ENCODE measurements at places on chromosomes 2 and 18.
A peak's percentile ranks its signal among the peaks of the same experiment; 100 is the strongest.

GRCh38 chr18:32190209-32190608 lies 370 bp downstream of the MEP1B start:
- DNase-seq, result no peak

- no peak for DNase-seq
Observed at GRCh38 chr2:7900593-7900992, 781.3 kb upstream of the ID2 start.

DNA sequence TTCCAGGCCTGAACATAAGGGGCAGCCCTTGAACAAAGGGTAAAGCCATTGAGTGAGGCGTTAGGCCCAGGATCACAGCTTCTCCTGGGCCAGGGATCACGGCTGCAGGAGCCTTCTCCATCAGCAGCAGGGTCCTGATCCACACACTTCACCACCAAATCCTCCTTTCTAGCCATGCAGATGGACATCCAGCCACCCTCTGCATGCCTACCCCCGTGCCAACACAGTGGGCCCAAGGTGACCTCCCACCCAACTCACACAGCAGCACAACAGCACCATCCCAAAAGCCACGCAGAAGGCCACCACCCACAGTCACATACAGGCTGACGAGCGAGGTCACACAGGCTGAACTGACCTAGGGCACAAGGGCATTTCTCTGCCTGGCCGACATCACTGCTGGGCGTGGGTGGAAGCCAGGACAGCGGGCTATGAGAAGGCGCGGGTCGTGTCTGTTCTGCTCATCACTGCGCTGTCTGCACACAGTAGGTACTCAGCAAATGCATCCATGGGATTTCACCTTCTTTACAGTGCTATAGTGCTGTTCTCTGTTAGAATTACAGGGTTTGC lies 31.2 kb downstream of the TFCP2L1 start:
- DNase-seq, result no peak

DNA sequence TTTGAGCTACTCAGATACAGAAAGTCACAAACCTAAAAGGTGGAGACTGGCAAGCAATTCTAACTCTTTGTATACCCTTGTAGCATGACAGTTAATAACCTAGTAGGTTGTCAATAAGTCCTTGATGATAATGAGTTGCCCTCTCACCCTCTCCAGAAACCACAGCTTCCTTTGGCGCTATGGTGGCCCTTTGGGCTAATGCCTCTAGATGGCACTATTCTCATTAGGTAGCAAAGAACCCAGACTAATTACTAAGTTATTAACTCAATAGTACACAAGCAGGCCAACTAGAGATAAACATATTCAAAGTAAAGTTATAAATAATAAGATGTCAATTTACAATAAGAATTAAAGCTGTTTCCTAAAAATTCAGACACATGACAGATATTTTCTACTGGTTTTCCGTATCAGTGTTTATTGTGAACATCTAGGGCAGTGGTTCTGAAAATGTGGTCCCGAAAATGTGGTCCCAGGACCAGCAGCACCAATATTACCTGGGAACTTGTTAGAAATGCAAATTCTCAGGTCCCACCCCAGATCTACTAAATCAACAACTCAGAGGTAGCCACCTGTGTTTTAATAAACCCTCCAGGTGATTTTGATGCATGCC lies 41.1 kb downstream of the LDAH start:
- DNase-seq, result no peak

GRCh38 chr2:164954954-164955701 lies at the start of gene SLC38A11:
Gene SLC38A11, minus strand, starts transcription at chr2:164955525. Its CDS starts 278 bp downstream, at chr2:164955247.
- DNase-seq, result no peak

- no peak for DNase-seq
Observed at GRCh38 chr2:39664888-39665591, 677 bp upstream of the TMEM178A start.

DNA sequence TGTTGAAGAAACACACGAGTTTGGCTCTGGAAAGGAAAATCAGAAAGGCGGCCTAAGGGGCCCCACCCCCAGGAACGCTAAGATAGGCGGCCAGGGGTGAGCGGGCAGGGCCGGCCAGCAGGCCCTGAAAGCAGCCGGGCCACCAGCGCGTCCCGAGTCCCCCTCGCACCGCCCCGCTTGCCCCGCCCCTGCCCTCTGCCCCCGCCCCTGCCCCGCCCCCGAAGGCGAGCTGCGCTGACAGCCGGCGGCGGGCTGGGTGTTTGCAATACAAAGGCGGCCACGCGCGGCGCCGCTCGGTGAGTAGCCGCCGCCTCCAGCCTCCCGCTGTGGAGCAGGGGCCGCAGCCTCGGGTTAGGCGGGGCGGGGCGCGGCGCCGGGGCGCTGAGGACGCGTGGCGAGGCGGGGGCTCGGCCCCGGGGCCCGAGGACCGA lies at the start of gene LPIN1:
Gene LPIN1, plus strand, starts transcription at position 257 of the 431 bp plus-strand sequence. CDS start 18,910 bp downstream, outside the sequence.
- peak; percentile 90 for DNase-seq

- DNase-seq, result no peak
Observed at GRCh38 chr18:48170651-48171050, 238.5 kb downstream of the ZBTB7C start.

DNA sequence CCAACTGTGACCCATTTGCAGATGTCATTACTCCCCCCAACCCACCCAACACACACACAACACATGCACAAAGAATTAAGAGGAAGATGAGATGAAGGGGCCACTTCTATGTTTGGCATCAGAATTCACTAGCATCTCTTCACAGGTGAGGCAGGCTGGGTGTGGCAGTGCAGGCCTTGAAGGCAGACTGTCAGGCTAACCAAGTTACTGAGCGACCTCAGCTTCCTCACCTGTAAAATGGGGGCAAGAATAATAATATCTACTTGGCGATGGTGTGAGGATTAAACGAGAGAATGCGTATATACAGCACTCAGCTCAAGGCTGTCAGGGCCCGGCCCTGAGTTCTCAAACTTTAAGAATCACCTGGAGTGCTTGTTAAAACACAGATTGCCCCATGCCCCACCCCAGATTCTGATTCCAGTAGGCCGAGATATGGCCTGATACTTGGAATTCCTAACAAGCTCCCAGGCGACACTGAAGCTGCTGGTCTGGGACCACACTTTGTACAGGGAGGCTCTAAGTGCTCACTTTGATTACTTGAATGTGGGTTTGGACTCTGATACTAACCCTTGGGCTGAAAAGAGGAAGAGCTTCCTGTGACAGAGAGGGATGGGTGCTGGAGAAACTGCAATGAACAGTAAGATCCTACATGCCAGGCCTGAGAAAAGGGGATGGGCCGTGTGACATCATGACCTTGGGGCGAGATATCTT lies 1.1 kb downstream of the ACTG2 start:
- no peak for DNase-seq

DNA sequence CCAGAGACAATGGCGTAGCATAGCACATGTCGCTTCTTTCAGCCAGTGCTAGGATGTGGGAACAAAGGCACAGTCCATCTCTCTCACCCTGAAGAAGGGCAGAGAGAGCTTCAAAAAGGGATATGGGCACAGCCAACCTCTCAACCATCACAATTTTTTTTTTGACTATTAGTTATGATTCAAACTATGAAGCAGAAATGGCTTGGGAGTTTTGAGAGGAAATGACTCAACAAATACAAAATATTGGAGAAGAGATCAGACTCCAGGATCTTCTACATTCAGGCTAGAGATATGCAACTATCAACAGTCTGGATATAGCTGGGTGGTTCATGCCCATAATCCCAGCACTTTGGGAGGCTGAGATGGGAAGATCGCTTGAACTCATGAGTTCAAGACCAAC lies 109.1 kb downstream of the MCFD2 start:
- peak; percentile 7 for DNase-seq

GRCh38 chr2:42969231-42970150 lies 177.1 kb upstream of the HAAO start:
- no peak for DNase-seq

- DNase-seq, result no peak
Observed at GRCh38 chr2:218857371-218858137, 2.1 kb upstream of the WNT6 start.

GRCh38 chr2:109446278-109447131 lies 167.3 kb downstream of the SEPTIN10 start:
- no peak for DNase-seq

DNA sequence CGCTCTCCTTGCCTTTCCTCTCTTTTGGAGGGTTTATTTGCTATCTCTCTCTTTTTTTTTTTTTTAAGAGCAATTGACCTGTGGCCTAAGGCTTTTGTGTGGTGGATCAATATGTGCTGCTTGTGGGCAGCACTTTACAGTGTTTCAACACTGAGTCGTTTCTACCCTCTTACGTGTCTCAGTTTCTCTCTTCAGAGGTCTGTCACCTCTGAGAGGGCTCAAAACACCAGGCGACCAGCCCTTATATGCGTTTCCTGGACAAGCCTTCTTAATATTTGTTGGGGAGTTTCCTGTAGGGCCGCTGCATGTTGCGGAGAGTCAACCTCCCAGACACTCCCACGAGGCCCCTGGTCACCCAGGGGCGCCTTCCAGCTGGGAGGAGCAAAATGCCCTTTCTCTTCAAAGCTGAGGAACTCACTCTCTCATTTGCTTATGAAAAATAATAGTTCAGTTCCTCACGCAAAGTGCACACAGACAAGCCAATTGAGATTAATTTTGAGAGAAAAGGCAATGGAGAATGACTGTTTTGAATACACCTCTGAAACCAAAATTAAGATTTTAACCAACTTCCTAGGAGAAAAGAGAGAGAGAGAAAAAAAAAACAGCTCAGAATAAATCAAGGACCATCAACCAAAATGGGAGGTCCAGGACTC lies 96.3 kb upstream of the B3GNT2 start:
- no peak for DNase-seq

All from breast epithelium (tissue), 4 donors.